T-helper 1 cell (primary cell): ENCODE measurements at places on chromosomes 6 and 20.

- DNase-seq = no peak
These were observed 44.4 kb downstream of the HFE start for GRCh38 chr6:26131618-26132017.

- no peak for DNase-seq
These were observed 34.3 kb downstream of the RGS17 start for GRCh38 chr6:153096792-153097191.

- peak; percentile 62 for DNase-seq
These were observed 75.2 kb downstream of the OR2B2 start for GRCh38 chr6:27836783-27837624.

GRCh38 chr20:1388741-1389483 is 3.9 kb downstream of the FKBP1A start:
- DNase-seq = no peak

- DNase-seq = no peak
These were observed 24.6 kb downstream of the JAG1 start for GRCh38 chr20:10649080-10649796.

DNA sequence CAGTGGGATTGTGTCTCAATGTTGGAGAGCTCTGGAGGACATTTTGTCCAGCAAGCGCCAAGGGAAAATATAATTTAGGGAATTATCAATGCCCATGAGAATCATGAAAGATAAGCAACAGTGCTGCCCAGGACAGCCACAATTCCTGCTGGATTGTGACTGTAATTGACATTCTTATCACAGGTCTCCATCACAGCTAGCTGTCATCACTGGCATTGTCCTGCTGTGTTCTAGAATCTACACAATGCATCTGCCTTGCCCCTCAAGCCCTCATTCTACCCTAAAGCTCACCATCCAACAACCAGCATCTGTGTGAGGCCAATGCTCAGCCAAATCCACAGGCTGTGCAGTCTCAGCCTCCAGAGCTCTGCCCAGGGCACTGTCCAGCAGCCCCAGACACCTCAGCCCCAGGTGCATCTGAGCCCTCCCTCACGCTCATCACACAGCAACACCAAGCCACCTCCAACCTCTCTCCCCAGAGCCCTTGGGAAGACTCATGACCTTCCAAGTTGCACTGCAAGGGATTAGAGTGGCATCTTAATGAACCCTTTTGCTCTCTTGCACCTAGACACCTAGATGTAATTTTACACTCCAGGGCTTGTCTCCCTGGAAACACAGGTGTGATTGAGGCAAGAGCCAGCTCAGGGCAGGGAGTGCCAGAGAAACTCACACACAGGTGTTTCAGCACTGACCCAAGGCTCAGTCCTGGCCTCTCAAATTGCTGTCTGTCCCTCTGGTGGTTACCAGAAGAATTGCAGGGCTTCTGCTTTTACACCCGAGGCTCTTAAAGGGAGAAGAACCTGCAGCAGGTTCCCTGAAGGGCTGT is 85.2 kb upstream of the PHACTR3 start:
- DNase-seq = no peak

DNA sequence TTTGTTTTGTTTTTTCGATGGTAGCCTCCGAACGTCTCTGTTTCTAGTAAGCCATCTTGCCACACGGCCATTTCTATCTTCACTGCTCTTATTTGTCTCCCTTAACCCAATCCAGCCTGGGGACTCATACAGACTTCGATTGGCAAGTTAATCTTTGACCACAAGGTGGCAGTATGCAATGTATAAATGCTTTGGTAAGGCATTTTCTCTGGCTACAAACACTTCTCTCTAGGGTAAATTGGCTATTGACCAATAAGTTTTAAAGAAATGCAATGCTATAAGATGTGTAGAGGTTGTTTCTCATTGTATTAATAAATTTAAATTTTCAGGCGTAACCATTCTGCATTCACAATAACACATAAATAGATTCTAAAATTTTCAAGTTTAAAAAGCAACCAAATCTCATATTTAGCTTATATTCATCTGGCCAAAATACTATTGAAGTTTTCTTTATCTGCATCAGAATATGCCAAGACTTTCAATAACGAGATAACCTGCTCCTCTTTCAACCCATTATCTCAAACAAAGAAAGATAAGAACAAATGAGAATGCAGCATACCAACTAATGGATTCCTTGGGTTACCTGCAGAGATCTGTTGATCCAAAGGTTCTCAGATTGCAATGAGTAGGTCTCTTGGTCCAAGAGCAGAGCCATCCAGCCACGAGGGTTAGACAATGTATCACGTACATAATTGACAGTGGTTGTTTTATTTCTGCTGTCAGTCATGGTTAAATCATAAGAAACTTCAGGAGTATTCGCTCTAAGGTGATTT is 231.9 kb downstream of the PKHD1 start:
- DNase-seq = no peak

DNA sequence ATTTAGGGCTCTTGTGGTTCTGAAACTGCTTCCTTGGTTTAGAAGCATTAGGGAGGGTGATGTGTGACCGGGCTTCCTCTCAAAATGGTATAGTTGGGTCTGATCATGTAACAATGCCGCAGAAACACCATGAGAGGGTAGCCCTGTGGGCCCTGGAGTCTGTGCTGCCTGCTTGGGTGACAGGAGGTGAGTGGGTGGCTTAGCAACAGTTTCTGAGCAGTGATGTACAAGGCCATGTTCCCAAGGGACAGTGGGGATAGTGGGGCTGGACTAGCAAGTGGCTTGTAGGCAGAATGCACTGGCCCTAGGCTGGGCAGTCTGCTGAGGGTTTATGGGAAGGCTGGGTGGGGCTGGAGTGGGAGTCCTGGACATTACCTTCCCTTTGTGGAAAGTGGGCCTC is 106.9 kb upstream of the MYL9 start:
- DNase-seq = no peak

DNA sequence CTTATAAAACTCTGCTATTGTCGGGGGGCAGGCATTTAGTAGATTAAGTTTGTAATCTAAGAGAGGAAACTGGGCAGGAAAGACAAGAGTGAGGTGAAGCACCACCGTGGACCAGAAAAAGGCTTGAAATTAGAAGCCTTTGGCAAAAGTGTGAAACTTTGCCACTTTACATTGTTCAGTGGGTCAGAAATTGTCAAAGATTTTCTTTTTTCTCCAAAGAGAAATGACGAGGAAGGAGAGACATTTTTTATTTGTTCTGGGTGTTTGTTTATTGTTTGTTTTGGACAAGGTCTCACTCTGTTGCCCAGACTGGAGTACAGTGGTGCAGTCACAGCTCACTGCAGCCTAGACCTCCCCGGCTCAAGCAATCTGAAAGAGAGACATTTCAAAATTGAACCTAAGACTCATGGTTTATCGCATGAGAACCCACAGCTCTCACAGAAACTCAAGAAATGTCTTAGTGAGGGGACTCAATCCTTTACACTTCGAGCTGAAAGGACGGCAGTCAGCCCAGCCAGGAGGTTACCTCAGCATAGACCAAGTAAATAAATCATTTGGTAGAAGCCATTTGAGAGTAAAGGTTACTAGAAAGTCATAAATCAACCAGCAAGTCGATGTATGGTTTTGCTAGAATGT is 262.8 kb upstream of the TAB2 start:
- no peak for DNase-seq

GRCh38 chr6:14066782-14067406 is 50.7 kb upstream of the CD83 start:
- peak; percentile 60 for DNase-seq

- no peak for DNase-seq
These were observed 2.4 kb downstream of the COL11A2 start for GRCh38 chr6:33189625-33190448.

DNA sequence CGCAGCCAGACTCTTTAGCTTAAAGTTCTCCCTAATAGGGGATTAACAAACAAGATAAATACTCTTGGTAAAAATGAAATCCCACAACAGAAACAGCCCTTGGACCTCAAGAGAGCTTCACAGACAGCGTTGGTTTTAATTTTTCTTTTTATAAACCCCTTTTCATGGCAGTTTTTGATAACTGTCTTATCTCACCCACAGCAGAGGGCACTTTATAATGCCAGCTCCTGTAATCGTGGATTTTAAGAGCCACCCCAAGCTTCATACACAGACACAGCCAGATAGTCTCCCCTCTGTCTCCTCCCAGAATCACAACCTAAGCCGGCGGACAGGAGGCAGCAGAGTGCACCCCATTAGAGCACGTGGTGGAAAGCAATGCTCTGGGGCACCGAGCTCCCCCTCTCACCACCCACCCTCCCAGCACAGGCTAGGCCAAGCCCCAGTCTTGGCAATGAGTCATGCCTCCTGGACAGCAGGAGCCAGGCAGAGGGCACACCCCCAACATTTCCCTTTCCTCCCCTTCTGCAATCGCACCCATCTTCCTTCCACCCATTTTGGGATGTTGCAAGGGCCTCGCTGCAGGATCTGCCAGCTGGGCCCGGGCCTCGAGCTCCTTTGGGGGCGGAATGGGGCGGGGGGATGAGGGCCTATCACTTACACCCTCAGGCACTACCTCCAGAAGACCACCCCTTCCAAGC is 2.4 kb downstream of the JAG1 start:
- peak; percentile 39 for DNase-seq

DNA sequence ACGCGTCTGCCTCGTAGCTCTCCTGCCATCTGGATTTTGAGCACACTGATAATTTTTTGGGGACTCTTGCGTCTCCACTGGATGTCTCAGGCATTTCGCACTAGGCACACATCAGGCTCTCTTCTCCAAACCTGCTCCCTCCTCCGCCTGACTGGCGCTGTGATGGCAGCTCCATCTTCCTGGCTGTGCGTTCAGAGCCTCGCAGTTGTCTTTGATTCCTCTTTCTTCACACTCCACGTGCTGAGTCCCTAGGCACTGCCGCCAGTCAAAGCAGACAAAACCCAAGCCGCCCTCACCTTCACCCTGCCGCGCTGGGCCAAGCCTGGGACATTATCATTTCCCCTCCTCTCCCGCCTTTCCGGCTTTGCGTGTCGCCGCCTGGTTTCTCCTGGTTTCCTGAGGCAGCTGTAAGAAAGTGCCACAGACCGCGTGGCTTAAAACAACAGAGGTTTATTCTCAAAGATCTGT is 778 bp downstream of the PSMG4 start:
- no peak for DNase-seq

DNA sequence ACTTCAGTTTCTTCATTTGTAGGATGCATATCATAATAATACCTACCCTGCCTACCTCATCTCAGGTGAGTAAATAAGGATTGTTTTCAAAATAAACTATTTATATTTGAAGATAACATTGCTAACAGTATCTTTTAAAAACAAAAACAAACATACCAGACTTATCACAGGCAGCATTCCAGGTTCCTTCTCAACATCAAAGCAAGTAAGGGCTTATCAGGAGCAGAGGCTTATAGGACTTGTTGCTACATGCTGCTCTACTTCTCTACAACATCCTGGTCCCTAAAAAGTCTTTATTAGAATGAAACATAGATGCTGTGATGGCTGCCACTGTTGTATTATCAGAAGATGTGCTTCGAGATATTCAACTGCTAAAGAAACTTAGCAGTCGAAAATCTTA is 149.2 kb upstream of the PRDM1 start:
- DNase-seq = no peak

DNA sequence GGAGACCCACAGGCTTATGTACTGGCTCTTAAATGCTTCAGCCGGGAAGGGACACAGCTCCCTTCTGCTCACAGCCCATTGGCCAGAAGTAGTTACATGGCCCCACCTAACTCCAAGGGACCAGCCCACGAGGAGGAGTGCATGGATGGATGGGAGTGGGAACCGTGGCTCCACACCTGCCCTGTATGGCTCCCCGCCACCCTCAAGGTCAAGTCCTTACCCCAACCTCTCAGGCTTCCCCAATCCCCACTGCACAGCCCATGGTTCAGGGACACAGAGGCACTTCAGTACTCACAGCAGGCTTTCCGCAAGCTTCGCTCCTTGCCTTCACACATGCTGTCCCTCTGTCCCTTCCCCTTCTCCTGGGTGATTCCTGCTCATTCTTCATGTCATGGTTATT is 137.9 kb upstream of the KCNG1 start:
- no peak for DNase-seq

- DNase-seq = no peak
These were observed 12.8 kb upstream of the AKAP7 start for GRCh38 chr6:131122516-131122915.

DNA sequence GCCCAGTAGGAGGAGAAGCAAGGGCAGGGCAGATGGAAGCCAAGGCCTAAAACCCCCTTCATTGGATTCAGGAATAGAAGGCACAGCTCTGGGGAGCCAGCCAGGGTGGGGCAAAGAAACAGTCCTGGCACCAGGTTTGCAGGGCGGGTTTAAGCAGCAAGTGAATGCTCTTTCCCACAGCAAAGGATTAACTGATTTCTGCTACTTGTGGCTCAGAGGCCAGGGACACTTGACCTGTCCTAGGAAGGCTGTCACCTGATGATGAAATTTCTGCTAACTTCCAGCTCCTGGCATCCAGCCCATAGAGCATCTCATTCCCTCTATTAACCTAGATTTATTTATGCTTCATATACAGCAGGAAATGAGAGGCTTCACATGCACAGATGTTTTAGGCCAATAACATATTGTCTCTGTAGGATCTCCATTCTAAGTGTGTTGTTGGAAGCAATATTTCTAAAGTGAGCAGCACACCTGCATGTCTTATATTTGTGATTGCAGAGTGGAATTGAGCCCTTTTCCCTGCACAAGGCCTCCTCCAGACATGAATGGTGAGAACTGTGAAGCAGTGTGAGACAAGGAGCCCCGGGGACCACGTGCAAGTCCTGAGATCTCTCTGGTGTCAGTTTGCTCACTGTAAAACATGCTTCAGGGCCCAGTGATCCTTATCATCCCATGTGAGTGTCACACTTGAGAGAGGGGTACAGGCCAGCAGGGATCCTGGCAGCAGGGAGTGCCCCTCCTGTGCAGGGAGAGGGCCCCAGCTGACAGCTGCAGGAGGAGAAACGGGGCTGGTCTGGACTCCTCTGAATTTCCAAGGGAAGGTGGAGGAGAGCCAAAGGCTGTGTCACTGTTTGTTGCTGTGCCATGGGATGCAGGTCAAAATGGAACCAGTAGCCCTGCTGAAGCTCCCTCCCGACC is 41.1 kb upstream of the CST5 start:
- DNase-seq = no peak

GRCh38 chr6:167826896-167827582 is at the start of gene AFDN:
Gene AFDN, plus strand, starts transcription at chr6:167826911. Its CDS starts 222 bp downstream, at chr6:167827133.
- no peak for DNase-seq

GRCh38 chr20:3923818-3924217 is 34.6 kb downstream of the PANK2 start:
- no peak for DNase-seq
